Stimulated activated CD8-positive, alpha-beta memory T cell treated with anti-CD3 and anti-CD28 coated beads, Interleukin-15, amount 100 ng/mL, for 4 hours (primary cell): ENCODE measurements at places on chromosomes 2 and 18.

DNA sequence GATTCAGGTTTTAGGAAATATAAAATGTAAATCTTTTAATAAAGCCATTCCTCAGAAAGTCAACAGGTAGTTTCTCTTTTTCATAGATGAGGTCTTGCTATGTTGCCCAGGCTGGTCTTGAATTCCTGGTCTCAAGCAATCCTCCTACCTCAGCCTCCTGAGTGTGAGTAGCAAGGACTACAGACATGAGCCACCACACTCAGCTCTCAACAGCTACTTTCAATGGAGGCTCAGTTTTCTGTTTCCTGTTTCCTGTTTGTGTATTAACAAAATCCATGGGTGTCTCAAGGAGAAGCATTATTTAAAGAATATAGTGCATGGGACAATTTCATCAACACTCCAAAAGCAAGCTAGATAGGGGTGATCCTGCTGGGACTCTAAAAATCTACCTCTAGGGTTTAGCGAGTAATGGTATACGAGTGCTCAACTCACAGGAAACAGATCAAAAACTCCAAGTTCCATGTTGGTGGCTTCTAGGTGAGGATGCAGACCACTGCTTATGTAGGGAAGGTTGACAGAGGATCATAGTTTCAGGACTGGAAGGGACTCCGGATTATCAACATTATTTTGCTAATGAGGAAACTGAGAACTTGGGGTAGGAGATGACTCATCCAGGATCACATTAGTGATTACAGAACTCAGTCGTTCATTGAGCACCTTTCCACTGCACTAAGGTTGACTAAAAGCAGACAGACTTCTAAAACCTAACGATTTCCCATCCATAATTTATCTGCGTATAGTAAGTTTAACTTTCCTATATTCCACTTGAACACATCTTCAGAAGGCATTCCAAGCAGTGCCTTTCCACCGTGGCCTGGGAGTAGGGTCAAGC is 61.7 kb upstream of the WIPF1 start:
- no peak for DNase-seq

- DNase-seq: no peak
These were observed 71.4 kb downstream of the SEPTIN10 start for GRCh38 chr2:109542384-109542783.

DNA sequence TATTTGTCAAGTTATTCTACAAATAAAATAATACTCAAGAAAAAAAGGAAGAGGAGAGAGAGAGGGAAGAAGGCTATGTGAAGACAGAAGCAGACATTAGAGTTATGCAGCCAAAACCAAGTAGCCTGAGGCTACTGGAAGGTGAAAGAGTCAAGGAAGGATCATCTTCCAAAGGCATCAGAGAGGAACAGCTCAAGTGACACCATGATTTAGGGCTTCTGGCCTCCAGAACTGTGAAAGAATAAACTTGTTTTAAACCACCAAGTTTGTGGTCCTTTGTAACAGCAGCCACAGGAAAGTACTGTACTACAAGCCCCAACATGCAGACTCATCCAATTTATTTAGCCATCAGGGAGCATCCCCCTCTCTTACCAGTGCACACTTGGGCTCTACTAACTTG is 788.5 kb upstream of the LRRTM1 start:
- no peak for DNase-seq

DNA sequence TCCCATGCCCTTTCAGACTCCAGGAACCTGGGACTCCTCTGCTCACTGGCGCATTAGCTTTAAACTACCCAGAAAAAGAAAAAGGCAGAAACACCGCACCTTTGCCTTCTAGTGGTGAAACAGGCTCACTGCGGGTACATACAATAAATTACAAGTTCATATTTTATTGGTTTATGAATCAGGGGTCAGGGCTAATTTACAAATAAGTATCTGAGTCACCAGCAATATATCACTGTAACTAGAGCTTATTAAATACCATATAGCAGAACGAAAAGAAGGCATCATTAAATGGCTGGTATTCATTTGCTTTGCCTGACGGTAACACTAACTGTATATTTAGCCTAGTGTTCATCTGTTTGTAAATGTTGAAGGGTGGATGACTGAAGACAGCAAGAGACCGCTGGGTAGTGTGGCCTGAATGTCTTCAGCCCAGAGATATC is 26.9 kb upstream of the DTNB start:
- DNase-seq: no peak

GRCh38 chr2:203819434-203820133 is 48.0 kb upstream of the CTLA4 start:
- DNase-seq: no peak

DNA sequence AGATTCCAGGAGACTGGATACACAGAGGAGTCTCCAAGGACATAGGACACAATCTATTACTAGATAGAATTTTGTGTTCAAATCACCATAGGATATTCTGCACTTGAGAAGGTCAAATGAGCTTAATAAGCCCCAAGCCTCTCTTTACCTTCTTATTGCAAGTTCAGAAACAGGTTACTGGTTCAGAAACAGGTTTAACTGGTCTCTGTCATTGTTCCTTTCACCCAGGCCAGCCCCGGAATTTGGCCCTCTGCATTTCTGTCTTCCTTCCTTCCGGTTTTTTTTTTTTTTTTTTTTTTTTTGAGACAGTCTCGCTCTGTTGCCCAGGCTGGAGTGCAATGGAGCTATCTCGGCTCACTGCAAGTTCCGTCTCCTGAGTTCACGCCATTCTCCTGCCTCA is 700.2 kb downstream of the EPHA4 start:
- DNase-seq: no peak

DNA sequence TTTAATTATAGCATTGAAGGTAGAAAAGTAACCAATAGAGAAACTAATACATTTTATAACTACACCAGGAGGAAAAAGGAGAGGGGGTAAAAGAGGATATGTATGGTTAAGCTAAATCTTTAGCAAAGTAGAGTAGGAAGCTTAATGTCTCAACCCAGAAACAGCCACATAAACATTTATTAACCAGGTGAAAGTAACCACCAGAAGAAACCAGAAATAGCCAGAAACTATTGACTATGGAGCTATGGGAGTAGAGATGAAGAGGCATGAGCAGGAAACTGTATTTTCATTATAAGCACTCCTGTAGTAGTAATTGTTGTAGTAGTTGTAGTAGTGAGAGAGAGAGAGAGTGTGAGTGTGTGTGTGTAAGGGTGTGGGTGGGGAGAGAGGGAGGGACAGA is 617.5 kb upstream of the CHAC2 start:
- no peak for DNase-seq

- DNase-seq: no peak
These were observed 429 bp downstream of the C2orf76 start for GRCh38 chr2:119366161-119366648.

DNA sequence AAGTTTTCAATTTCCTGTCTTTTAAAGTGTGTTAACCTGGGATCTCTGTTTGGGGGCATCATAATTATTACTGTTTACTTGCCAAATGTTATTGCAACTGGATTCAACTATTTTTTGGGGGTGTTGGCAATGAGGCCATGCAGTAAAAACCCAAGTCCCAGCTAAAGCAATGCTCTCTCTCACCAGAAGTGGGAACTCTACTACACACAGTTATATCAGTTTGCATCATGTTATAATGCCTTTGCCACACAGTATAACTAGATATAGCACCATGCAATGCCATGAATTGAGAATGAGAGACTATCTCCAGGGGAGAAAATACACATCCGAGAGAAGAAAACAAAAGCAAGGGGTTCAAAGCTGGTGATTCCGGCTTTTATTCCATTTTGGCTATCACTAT is 79.0 kb downstream of the GCA start:
- no peak for DNase-seq

DNA sequence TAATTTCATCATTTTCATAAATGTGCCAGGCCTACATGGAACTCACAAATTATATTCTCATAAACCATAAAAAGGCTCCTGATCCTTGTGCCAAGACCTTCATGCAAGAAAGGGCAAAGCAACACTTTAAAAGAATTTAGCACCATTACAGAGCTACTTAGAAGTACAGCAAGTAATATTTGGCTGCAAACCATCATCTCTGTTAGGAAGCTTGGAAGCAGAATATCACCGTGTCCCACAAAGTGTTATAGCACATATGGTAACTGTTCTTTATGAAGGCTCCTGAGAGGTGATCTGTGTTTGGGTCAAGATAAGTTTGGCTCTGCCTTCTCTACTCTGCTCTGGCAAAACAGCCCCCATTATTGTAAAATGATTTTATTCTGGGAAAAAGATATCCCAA is 59.7 kb upstream of the KCNJ3 start:
- DNase-seq: no peak
